ENCODE measurements at places on chromosomes 4 and X.

DNA sequence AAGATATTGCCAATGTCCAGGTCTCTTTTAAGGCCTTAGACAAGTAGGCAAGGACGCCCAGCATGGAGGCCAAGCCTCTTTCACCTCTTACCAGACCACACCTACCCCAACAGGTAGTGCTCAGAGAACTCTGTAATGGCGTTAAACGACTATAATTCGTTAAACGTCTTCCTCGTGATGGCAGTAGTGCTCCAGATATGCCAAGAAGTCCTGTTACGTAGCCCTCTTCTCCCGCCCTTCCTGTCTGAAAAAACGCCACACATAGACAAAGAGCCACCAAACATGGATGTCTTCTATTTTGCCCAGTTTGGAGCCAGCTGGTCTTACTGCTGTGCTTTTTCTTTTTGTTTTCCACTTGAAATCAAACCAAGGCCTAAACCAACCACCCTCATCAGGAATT is 190.7 kb downstream of the OR13H1 start:
- no peak for DNase-seq

DNA sequence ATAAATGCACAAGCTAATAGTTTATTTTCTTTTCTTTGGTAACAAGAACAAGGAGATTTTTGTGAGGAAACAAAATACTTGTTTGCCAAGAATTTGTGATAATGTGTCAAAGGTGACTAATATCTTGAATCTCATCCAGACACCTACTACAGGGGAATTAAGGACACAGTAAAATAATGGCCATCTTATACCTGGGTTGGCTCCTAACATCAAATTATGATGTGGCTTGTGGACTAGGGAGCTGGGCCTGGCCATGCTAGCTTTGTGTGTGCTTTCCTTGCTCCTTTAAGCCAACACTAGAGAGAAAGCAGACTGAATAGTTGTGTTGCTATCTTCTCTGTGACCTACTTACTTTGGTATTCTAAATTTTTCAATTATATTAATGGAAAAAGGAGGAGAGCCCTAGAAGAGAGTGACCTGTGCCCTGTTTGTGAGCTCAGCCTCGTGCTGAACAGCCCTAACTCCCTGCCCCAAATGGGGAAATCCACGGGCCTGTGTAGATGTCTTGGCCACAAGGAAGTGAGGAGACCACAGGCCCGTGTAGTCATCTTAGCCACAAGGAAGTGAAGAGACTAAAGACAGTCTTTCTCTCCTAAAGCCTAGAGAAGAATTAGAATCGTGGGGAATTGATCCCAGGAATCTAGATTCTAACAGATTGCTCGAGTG is 23.3 kb downstream of the ARHGAP24 start:
- DNase-seq, result no peak

GRCh38 chrX:68652326-68653170 is 5.1 kb downstream of the STARD8 start:
- DNase-seq, result no peak

DNA sequence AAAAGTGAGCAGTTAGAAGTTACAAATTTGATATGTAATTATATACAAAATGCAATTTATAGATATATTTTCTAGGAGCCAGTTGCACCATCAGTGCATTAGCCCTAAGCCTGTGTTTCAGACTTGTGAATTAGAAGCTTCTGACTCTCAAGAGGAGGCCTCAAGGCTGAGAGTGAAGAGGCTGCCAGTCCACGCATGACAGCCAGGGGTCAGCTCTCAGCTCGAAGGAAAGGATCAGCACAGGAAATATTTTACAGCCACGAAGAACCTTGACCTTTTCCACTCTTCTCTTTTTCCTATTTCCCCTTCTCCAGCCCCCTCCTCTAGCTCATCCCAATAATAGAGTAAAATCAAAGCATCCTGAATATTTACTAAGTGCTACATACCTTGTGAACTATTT is 642.4 kb downstream of the TRIML1 start:
- DNase-seq, result no peak

GRCh38 chrX:96683997-96684338 is 674 bp upstream of the DIAPH2 start:
- no peak for DNase-seq

- DNase-seq, result no peak
Measured at GRCh38 chr4:47641755-47642154, 156.7 kb downstream of the ATP10D start.

GRCh38 chrX:145190801-145191389 is 56.4 kb upstream of the SPANXN1 start:
- DNase-seq, result no peak

- DNase-seq, result no peak
Measured at GRCh38 chr4:137039370-137039769, 492.9 kb downstream of the PCDH18 start.

- DNase-seq, result no peak
Measured at GRCh38 chrX:13373431-13374187, 53.8 kb upstream of the ATXN3L start.

DNA sequence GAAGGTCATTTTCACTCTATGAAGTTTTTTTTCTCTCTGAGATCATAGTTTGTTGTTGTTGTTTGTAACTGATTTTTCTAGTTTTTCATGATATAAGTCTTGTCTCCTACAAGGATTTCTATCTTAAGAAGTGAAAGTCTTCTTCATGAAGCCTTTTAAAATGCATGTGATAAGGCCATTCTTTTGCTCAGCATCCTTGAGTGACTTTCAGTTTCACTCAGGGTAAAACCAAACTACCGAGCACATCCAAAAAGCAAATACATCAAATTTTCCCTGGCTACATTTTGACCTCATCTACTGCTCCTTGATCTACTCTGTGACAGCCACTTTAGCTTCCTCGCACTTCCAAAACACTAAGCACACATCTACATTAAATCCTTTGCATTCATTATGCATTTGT is 580.7 kb downstream of the KCTD8 start:
- DNase-seq, result no peak

DNA sequence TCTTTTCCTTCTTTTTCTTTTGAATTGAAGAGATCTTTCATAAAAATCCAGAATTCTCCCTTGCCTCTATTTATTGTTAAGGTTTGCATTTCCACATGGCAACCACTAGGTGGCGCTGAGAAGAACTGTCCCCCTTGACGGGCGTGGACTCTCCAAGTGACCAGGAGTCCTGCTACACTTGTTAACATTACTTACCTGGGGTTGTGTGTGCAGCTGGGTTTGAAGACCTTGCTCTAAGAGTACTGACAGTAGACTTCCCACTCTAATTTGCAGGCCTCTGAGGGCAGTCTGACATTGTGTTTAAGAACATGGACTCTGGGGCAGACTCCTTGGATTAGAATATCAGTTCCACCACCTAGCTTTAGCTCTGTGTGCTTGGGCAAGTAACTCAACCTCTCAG is 52.8 kb downstream of the GPRIN3 start:
- DNase-seq, result peak; percentile 9
